Activated naive CD4-positive, alpha-beta T cell treated with anti-CD3 and anti-CD28 coated beads for 36 hours (primary cell): ENCODE measurements at places on chromosomes 6 and 20. TPM values are rescaled to one million over a fixed set of nuclear protein-coding genes. Genes with fewer than 3 reads are reported as not detected.

CFAP61 gene
- total RNA-seq: not detected

EPM2A gene
- total RNA-seq: 10.7 TPM

GRCh38 chr6:3743541-3743940 lies 8.0 kb downstream of the PXDC1 start:
- H3K27ac ChIP-seq: no peak overlapping the region
- H3K4me1 ChIP-seq: peaks cover 10% of the 10 kb centered on the region
- no peaks in the 10 kb centered on the region for H3K36me3 ChIP-seq

ISM1 gene
- total RNA-seq: 0.29 TPM

DNA sequence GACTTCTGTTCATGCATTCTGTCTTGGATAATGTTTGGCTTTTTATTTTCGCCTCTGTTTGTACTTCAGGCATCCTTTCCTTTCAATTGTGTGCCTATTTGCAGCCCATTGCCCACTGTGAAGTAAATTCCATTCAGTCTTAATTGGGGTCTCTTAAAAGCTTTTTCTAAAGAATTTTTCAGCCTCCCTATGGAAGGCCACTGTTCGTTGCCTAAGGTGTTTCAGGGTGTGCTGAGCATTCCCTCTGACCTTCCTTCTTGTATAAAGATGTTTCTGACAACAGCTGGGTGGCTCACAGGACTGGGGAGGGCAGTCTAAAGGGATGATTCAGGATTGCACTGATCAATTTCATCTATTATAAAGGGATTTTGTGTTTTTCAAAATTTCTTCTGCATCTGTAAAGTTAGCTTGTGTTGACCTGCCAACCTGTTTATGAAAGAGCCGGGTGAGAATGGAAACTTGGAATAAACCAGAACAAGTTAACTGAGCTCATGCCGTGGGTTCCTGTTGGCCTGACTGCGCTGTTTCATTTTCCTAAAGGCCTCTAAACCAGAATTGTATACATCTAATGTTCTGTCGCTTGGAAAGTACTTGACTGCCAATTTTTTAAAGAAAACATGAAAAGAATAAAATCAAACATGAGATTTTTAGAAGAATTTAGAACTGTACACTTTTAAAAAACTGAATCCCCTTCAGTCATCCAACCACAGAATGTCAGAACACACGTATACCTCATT lies 14.3 kb downstream of the PHACTR2 start:
- no peaks in the 10 kb centered on the region for H3K36me3 ChIP-seq

OTOR gene
- not detected for total RNA-seq

TM9SF4 gene
- 39.1 TPM for total RNA-seq

DNA sequence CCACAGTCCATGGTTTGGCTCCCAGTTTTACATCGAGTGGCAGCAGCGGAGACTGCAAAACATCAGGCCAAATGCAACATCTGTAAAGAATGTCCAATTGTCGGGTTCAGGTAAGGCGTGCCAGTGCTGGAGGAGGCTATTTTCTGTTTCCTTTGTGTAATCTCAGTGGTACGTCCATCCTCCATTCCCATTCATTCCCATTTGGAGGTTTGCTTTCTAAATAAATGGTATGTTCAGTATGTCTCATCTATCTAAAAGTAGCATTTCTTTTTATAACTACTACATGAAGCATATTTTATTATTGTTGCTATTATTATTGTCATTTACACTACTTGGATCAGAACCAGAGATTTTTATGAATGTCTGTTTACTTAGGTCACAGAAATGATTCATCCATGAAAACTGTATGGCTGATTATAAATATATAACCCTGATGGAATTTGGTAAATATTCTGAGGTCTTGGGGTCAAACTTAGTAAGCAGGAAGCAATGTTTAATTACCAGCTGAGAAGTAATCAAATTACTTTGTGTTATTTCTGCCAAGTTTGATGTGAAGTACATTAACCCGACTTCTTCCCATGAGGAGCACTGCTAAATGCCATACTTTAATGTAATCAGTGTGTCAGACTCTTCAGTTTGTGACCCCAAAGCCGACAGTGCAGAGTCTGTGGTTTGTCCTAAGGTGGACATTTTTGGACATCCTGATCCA lies 512.9 kb downstream of the UTRN start:
- H3K27me3 ChIP-seq: no peaks in the 10 kb centered on the region
- H3K27ac ChIP-seq: no peak overlapping the region
- H3K36me3 ChIP-seq: peaks cover 32% of the 10 kb centered on the region
- H3K4me3 ChIP-seq: no peak overlapping the region
- H3K4me1 ChIP-seq: no peaks in the 10 kb centered on the region

GRCh38 chr6:101195588-101195987 lies 197.9 kb upstream of the GRIK2 start:
- no peaks in the 10 kb centered on the region for H3K4me1 ChIP-seq
- DNase-seq: no peak
- no peak overlapping the region for H3K4me3 ChIP-seq
- no peaks in the 10 kb centered on the region for H3K27me3 ChIP-seq

GRCh38 chr6:126063512-126064146 lies 77.3 kb downstream of the TRMT11 start:
- DNase-seq: no peak
- no peak overlapping the region for H3K4me3 ChIP-seq
- H3K27me3 ChIP-seq: no peaks in the 10 kb centered on the region
- H3K36me3 ChIP-seq: peaks cover 32% of the 10 kb centered on the region

DNA sequence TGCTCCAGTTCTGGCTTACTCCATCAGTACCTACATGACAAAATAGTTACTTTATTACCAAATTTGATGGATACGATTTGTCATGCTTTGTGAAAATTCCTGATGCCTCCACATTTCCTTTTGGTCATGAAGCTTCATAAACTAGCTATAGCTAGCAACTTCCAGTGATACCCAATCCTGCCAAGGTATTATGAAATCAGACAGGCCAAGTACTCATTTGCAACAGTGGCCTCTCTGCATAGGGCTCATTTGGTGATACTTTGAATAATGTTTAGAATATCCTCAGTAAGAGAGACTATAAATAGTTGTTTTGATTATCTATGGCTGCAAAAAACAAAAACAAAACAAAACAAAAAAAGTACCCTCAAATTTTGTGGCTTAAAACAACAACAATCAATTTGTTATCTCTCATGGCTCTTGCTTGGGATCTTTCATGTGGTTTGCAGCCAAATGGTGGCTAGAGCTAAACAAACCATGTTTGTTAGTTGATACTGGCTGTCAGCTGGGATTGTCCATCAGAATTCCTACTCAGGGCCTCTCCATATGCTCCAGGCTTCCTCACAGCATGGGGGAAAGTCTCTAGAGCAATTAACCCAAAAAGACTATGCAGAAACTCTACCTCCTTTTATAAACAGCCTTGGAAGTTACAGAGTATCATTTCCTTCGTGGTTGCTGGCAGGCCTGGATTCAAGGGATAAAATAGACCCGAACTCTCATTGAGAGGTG lies 10.1 kb upstream of the PRL start:
- H3K36me3 ChIP-seq: peaks cover 2% of the 10 kb centered on the region
- no peak overlapping the region for H3K27ac ChIP-seq
- H3K4me3 ChIP-seq: no peak overlapping the region
- no peak for DNase-seq
- H3K27me3 ChIP-seq: no peaks in the 10 kb centered on the region

DNA sequence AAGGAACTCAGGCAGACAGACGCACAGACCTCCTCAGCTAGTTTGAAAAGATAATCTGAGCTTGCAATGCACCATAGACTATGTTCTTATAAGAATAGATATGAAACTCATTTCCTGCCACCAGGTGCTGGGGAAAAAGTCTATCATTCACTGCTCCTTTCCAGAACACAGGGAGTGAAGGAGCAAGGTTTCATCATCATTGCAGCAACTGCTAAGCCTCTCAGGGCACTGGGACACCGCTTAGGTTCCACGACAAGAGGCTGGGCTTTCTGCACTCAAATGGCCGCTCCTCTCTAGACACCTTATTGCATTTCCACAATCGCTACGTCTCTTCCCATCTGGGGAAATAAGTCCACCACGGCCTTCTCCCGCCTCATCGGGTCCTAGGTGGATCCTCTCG lies 418.5 kb upstream of the JARID2 start:
- H3K27ac ChIP-seq: no peak overlapping the region
- no peak for DNase-seq
- H3K4me3 ChIP-seq: no peak overlapping the region
- H3K36me3 ChIP-seq: no peaks in the 10 kb centered on the region
- peaks cover 2% of the 10 kb centered on the region for H3K4me1 ChIP-seq

PPP1R14C gene
- not detected for total RNA-seq

DEFB127 gene
- not detected for total RNA-seq

DNA sequence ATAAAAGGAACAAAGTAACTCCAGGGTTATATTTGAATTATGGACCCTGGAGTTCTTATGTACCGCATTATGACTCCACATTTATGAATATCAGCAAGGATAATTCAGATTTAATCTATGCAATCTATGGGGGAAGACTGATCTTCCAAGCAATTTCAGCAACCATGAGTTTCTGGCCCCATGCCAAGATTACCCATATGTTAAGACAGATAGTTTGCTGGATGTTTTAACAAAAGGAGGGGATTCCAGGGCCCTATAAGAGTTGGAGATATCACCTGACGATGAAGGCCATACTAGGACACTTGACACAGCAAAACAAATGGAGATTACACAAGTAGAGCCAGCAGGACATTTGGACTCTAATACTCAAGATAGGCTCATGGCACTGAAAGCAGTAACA lies 45.9 kb upstream of the PLN start:
- peaks cover 38% of the 10 kb centered on the region for H3K36me3 ChIP-seq
- no peak overlapping the region for H3K27ac ChIP-seq
- H3K27me3 ChIP-seq: no peaks in the 10 kb centered on the region
- no peak overlapping the region for H3K4me3 ChIP-seq
- H3K4me1 ChIP-seq: peaks cover 12% of the 10 kb centered on the region

OXT gene
- total RNA-seq: not detected

GRCh38 chr6:57434944-57435343 lies 117.5 kb downstream of the PRIM2 start:
- H3K27ac ChIP-seq: no peak overlapping the region
- DNase-seq: no peak
- H3K4me1 ChIP-seq: peaks cover 16% of the 10 kb centered on the region
- no peaks in the 10 kb centered on the region for H3K27me3 ChIP-seq

GRCh38 chr6:163148451-163149278 lies 265.9 kb upstream of the QKI start:
- H3K36me3 ChIP-seq: no peaks in the 10 kb centered on the region
- no peaks in the 10 kb centered on the region for H3K4me1 ChIP-seq
- no peak for DNase-seq
- no peak overlapping the region for H3K27ac ChIP-seq
- H3K27me3 ChIP-seq: peaks cover 26% of the 10 kb centered on the region

RNF39 gene
- not detected for total RNA-seq

PNPLA1 gene
- not detected for total RNA-seq

MEI4 gene
- total RNA-seq: not detected

MMP24 gene
- total RNA-seq: not detected

DNA sequence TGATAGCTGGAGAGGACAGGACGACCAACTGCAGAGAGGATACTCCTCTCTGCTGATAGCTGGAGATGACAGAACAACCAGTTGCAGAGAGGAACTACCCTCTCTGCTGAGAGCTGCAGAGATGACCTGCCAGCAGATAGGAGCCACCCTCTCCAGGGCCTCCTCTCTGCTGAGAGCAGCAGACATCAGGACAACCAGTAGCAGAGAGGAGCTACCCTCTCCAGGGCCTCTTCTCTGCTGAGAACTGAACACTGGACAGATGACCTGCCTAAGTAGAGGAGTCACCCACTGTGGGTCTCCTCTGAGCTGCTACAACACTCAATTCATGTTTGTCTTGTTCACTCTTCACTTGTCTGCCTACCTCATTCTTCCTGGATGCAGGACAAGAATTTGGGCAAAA lies 27.3 kb upstream of the ZBTB24 start:
- no peak overlapping the region for H3K4me3 ChIP-seq
- no peak overlapping the region for H3K27ac ChIP-seq
- H3K4me1 ChIP-seq: peaks cover 6% of the 10 kb centered on the region

C2 gene
- total RNA-seq: 2.1 TPM

SPATA25 gene
- 0.38 TPM for total RNA-seq

IL20RA gene
- not detected for total RNA-seq

SIM1 gene
- not detected for total RNA-seq

DNA sequence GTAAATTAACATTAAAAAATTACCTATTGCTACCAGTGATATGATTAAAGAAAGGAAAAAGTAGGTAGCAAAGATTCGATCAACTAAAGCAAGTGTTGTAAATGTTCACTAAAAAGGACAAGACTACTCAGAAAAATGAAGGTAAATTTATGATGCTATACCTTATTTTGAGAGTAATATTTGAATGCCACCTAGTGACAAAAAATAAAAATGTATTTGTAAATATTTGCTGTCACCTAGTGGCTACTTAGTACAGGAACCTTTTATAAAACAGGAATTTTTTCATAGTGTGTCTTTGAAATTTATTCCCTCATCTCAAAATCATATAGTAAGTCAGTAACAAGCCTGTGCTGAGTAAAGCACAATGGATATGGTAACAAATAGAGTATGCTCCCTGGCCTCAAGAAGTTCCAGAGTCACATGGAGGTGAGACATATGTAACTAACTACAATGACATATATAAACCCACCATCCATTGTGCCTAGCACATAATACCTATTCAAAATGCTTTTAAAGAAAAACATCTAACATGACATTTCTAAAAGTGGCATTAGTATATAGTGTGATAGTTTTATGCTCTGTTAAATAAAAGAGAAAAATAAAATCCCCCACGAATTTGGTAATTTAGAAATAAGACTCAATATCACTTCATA lies 193.1 kb upstream of the SIM1 start:
- H3K27me3 ChIP-seq: no peaks in the 10 kb centered on the region
- H3K36me3 ChIP-seq: peaks cover 4% of the 10 kb centered on the region
- DNase-seq: no peak

DNA sequence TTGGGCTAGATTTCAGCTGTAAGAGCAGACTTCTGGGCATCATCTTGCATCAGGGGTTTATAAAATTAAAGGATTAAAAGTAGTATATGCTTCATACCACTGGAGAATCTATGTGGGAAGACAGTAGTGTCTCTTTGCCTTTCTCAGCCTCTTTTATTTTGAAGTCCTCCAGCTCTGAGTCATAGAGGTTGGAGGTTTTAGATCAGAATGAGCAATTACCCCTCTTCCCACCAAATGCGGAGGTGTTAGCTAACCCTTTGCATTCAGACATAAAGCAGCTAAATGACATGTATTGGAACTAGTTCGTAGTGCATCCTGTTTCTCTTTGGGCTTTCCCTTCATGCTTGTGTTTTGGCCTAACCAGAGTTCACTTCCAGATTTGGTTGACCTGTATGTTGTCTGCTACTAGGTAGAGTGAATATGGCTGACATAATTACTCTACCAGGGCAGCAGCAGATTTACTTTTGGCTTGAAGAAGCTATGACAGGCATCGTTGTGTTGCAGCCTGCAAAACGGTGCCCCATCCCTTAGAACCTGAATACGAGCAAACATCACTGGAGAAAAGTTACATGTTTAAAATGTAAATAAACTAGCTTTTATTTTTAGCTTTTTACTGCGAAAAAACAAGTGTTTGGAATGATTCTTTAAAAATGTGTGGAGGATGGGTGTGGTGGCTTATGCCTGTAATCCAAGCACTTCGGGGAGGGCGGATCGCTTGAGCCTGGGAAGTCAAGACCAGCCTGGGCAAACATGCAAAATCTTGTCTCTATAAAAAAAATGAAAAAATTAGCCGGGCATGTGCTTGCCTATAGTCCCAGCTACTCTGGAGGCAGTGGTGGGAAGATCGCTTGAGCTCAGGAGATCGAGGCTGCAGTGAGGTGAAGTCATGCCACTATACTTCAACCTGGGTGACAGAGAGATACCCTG lies 82.2 kb downstream of the MYO6 start:
- peak; percentile 39 for DNase-seq
- peaks cover 3% of the 10 kb centered on the region for H3K27me3 ChIP-seq
- no peak overlapping the region for H3K27ac ChIP-seq
- H3K4me3 ChIP-seq: no peak overlapping the region

XKR7 gene
- 0.02 TPM for total RNA-seq

DHX16 gene
- total RNA-seq: 27.7 TPM

GRCh38 chr6:159113223-159113622 lies 56.0 kb upstream of the FNDC1 start:
- no peaks in the 10 kb centered on the region for H3K27me3 ChIP-seq
- H3K27ac ChIP-seq: no peak overlapping the region
- H3K4me3 ChIP-seq: no peak overlapping the region
- H3K36me3 ChIP-seq: no peaks in the 10 kb centered on the region
